PC-3 (cell line): ENCODE measurements at places on chromosomes 2 and 18.
A peak's percentile ranks its signal among the peaks of the same experiment; 100 is the strongest.

DNA sequence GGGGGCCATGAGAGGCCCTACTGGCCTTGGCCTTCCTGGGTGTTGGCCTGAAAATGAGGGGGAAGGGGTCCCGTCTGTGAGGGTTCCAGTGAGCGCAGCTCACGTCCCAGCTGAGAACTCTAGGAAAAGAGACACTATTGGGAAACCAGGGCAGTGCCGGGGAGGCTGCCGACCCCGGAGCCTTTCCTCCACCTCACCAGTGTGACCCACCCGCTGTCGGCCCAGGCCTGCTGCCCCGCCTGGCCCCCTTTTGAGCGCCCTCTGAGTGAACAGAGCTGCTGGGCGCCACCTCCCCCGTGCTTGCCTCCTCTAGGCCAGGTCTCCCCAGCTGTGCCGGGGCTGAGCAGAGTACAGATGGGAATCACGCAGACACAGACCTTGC is 17.5 kb upstream of the ARHGEF4 start:
- DNase-seq = no peak

GRCh38 chr2:190657474-190658255 is 8.8 kb downstream of the NAB1 start:
- no peak for DNase-seq

GRCh38 chr2:213227458-213227857 is 56.8 kb upstream of the SPAG16 start:
- DNase-seq = no peak

DNA sequence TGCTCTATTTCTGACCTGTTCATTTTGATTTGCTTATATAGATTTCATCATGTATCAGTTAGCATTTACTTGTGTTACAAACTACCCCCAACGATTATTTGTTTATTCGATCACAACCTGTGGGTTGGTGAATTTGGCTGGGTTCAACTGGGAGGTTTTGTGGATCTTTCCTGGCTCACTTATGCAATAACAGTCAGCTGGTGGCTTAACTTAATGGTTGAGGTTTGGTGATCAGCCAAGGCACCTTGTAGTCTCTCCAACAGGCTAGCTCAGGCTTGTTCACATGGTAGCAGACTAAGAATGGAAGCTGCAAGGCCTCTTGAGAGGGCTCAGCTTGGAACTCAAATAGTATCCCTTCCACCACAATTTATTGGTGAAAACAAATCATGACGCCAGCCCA is 5.4 kb upstream of the PUM2 start:
- peak; percentile 78 for DNase-seq

GRCh38 chr2:157587576-157587975 is 41.1 kb downstream of the ACVR1C start:
- no peak for DNase-seq
